ENCODE measurements at places on chromosomes 16 and 17.

GRCh38 chr16:64532691-64533090 lies 589.2 kb downstream of the CDH11 start:
- no peak for DNase-seq

DNA sequence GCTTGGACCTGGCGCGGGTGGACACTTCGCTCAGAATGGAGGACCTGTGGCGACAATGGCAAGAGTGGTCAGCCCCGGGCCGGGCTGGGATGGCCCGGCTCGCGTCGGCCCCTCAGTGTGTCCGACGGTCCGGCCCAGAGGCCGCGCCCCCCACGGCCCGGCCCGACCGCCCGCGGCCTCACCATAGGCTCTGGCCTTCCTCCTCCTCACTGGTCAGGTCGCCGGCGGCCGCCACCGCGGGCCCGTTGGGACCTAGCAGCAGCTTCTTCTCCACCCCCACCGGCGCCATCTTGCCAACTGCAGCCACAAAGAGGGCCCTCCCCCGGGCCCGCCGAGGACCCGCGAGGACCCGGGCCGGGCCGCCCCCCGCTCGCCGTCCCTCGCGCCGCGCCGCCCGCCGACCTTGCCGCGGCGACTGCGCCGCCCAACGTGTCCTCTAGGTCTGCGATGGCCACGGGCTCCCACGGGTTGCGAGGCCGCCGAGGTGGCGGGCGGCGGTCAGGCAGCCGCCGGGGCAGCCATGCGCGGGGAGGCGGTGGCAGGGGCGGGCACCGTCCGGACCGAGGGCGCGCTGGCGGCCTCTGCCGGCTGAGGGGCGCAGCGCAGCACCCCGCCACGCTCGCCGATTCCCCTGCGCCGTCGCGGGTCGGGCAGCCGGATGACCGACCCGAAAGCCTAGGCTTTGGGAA lies at the start of gene DYNC1LI2:
DYNC1LI2 (minus strand) TSS at position 307 of the 689 bp plus-strand sequence; CDS start at position 289, 18 bp downstream.
- DNase-seq: peak; percentile 73

- no peak for DNase-seq
Measured at GRCh38 chr17:13584701-13585080, 17.0 kb downstream of the HS3ST3A1 start.

- DNase-seq: no peak
Measured at GRCh38 chr17:78107976-78108725, 20.4 kb downstream of the TMC6 start.

DNA sequence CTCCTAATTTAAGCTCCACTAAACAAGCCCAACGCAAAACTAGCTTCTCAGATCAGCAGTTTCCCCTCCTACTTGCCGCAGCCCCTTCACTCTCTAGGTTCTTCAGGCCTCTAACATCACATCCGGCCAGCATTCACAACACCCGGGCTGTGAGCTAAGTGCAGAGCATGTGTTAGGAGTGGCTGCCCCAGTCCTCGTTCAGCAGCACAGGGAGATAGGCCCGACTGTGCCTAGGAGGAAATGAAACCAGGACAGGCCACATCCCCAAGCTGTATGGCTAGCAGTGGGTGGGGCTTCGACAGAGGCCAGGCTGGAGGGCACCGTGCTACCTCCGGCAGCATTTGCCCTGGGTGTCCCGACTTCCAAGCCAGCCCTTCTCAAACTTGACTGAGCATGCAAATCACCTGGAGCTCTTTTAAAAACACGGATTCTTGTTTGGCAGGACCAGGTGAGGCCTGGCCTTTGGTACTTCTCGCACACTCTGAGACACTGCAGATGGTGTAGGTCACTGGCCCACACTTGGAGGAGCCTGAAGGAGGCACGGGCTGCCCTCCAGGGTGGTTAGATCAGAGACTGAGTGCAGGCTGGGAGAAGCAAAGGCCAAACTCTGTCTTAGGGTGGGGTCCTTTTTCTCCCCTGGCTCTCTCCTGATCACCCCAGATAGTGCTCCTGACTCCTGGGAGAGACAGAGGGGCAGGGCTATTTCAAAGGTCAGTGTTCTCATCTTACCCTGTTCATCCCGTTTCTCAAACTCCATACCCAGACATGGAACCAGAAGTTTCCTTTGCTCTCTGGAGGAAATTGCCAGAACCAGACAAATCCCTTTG lies 202.0 kb downstream of the C16orf78 start:
- no peak for DNase-seq

DNA sequence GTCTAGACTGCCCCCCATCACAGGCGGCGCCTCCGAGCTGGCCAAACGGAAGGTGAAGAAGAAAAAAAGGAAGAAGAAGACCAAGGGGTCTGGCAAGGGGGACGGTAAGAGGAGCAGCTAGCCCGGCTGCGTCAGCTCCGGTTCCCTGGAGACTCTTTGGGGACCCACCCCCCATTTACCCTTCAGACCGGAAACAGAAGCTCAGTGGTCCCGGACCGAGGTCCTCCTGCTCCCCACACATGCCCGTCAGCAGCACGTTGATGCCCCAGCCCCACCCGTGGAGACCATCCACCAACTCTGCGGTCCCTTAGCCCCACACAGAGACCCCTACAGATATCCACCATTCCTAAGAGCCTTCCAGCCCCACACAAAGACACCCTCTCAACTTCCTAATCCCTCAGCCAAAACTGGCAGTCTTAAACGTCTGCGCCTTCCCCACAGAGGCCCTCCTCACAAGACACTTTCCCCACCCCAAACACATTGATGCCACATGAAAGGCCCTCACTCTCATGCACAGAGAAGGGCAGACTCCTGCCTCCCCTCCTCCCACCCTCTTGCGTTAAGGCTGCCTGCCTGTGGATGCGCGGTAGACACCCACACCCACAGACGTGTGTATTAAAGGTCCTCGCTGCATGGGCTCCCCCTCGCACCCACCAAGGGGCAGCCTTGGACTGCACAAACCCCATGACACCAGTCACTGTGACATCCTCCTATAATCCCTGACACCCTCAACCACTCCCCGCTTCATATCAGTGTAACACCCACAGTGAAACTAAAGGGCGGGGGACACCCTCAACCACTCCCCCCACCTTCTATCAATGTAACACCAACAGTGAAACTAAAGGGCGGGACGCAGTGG lies 58.2 kb upstream of the RPH3AL start:
- DNase-seq: no peak

DNA sequence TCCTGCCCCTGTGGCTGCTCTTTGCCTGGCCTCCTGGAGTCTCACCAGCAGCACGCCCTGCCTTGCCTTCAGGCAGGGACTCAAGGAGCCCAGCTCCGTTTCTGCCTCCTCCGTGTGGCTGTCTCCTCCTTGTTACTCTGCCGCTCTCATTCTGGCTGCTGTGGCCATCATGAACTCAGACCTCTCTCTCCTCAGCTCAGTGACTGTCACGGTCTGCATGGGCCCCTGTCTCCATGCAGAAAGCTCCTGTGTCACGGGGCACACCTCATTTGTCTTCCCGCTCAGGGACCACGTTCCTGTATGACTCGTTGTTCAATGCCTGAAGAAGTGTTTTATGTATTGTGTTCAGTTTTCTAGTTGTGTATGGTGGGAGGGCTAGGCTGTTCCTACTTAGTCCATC lies 25.3 kb downstream of the RPTOR start:
- DNase-seq: no peak

GRCh38 chr16:84458606-84459532 lies 45.6 kb downstream of the MEAK7 start:
- no peak for DNase-seq

GRCh38 chr16:23615805-23616204 lies 19.7 kb upstream of the NDUFAB1 start:
- DNase-seq: no peak

DNA sequence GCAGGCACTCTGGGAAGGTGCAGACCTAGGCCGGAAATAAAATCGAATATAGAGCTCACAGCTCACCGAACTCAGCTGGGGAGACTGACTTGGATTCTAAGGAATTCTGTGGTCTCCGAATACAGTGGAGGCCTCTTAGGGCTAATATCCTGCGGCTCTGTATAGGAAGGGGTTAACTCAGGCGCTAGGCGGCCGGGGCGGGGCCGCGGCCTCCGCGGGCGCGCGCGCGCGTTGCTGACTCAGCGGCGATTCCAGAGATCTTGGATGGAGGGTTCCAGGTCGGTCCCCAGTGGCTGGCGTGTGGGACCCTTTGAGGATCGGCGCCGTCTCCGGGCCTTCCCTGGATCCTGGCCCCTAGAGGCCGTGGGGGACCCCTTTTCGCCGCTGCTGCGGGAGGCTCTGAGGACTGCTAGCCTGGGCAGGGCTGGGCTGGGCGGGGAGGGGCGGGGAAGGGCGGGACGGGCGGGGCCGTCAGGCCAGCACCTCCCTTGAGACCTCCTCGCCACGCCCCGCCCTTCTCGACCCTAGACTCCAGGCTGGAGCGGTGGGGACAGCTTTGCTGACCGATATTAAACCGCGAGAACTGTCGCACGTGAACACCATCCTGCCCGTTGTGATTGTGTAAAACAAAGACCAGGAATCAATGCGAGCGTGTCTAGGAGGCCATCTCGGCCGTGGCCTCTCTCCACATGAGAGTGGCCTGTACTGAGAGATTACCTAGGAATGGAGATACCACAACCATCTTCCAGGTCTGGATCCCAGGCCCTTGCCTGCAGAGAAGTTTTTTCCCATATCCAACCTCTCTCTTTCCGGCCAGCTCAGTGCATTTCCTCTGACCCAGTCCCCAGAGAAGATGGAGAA lies 1.4 kb upstream of the PLEKHH3 start:
- DNase-seq: peak; percentile 81

- no peak for DNase-seq
Measured at GRCh38 chr16:64919929-64920607, 201.8 kb downstream of the CDH11 start.

- DNase-seq: no peak
Measured at GRCh38 chr16:82241469-82242052, 71.5 kb upstream of the MPHOSPH6 start.

DNA sequence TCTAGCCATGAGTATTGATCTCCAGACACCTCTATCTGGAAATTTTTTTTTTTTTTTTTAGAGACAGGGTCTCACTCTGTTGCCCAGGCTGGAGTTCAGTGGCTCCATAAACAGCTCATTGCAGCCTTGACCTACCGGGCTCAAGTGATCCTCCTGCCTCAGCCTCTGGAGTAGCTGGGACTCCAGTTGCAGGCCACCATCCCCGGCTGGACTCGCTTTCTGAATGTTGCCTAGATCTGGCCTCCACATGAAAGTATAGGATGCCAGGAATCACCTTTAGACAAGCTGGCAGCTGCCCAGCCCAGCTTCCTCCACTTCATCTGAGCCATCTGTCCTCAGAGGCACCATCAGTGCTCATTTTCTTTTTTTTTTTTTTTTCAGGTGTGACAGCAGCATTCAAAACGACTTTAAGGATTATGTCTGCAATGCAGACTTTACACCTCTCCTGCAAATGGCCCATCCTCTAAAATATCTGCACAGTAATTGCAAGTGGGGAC lies 6.4 kb upstream of the PRR14 start:
- DNase-seq: no peak

DNA sequence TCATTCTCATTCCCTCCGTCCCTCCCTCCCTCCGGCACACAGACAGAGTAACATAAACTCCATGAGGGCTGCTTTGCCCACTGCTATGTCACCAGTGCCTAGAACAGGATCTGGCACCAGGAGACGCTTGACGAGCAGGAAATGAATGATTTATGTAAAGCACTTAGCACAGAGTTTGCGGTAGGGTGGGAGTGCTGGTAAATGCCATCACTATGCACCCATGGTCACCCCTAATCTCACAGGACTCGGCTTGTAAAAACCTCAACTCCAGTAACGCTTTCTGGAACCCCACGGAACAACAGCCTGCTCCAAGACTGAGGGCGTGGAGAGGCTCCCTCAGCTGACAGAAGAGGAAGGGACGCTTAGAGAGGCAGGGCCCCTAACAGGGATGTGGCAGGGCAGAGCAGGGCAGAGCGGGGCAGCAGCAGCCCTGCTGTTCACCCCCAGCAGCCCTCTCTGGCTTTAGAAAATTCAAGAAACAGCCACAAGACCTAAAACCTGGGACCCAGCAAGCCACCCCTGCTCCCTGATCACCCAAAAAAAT lies 156.9 kb downstream of the C16orf78 start:
- DNase-seq: no peak

DNA sequence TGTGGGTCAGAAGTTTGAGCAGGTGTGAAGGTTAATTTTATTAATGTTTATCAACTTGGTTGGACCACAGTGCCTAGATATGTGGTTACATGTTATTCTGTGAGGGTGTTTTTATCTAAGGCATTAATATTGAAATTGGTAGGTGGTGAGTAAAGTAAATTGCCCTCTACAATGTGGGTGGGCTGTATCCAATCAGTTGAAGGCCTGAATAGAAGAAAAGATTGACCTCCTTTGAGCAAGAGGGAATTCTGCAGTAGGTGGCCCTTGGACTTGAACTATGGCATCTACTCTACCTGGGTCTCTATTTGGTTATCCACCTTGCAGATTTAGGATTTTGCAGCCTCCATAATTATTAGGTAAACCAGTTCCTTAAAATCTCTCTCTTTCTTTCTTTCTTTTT lies 356.8 kb upstream of the EEF2KMT start:
- no peak for DNase-seq

DNA sequence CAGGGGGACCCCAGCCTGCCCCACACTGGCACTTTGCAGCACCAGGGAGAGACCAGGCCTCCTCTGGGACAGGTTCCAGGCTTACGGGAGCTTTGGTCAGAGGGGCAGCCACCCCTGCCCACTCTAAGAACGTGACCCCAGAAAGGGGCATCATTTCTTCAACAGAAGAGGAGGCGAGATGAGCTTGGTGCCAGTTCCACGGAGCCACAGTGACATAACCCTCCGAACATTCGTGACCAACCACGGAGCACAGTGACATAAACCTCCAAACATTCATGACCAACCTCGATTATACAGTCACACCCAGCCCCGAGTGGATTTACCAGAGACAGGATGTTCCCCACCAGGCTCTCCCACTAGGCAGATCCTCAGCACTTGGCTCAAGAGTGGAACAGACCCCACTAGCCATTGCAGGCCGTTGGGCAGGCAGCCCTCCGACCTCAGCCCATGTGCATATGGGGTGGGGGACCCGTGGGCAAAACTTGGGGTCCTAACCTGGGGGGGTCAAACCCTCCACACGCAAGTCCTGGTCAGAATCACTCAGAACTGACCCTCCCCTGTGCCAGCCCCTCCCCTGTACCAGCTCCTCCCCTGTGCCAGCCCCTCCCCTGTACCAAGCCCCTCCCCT lies 112.9 kb downstream of the METRNL start:
- no peak for DNase-seq

- DNase-seq: no peak
Measured at GRCh38 chr16:81755915-81756614, 23.0 kb upstream of the PLCG2 start.

- DNase-seq: no peak
Measured at GRCh38 chr16:47876511-47876910, 279.3 kb downstream of the ABCC12 start.

- DNase-seq: no peak
Measured at GRCh38 chr17:1484676-1485422, 7.6 kb downstream of the MYO1C start.

All from CD8-positive, alpha-beta T cell (primary cell).